ENCODE measurements at places on chromosomes 7 and 10.

- DNase-seq = no peak
Measured at GRCh38 chr7:132625651-132626050, 49.4 kb upstream of the PLXNA4 start.

GRCh38 chr10:104232613-104233102, 494 bp upstream of the CFAP43 start:
- DNase-seq = no peak

DNA sequence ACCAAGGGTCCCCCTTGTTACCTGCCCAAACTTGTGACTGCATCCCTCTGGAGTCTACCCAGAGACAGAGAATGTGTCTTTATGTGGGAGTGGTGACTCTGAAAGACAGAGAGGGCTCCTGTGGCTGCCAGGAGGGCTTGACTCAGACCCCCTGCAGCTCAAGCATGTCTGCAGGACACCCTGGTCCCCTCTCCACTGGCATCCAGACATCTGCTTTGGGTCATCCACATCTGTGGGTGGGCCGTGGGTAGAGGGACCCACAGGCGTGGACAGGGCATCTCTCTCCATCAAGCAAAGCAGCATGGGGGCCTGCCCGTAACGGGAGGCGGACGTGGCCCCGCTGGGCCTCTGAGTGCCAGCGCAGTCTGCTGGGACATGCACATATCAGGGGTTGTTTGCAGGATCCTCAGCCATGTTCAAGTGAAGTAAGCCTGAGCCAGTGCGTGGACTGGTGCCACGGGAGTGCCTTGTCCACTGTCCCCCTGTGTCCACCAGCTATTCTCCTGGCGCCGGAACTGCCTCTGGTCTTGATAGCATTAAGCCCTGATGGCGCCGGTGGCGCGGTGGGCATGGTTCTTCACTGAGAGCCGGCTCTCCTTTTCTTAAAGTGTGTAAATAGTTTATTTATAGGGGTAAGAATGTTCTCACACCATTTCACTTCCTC, 19.4 kb upstream of the SH2D4B start:
- no peak for DNase-seq

DNA sequence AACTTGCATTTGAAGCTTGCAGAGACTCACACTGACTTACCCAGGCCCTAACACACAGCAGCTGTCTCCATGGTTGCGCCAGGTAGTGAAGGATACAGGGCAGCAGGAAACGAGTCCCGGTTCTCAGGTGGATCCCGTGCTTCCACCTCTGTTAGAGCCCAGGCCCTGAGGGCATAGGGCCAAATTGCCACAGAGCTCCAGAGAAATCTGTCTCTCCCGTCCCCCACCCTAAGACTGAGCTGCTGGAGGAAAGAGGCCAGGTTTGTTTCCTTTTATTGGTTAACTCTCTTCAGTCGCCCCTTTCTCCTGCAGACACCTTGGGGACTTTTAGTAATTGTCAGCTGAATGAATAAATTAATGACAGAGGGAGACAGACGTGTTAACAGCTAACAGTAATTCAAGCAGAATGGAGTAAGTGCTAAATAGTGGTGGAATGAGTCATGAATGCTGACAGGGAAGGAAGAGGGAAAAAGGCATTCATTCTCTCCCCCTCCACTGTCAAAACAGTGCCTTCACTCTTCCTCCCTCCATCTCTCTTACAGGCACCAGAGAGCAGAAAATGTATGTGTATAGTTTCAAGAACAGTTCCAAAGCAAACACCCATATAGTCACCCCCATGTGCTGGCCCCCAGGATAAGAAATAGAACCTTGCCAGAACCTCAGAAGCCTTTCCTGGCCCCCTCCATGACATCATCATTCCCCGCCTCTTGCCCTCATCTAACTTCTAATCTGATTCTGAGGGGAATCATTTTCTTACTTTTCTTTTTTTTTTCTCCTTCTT, 16.8 kb upstream of the DLG5 start:
- no peak for DNase-seq
